Stimulated activated CD4-positive, alpha-beta T cell treated with anti-CD3 and anti-CD28 coated beads, Interleukin-1b, Interleukin-23, amount 100 ng/mL, for 1 hour (primary cell): ENCODE measurements at places on chromosomes 6 and 20.

DNA sequence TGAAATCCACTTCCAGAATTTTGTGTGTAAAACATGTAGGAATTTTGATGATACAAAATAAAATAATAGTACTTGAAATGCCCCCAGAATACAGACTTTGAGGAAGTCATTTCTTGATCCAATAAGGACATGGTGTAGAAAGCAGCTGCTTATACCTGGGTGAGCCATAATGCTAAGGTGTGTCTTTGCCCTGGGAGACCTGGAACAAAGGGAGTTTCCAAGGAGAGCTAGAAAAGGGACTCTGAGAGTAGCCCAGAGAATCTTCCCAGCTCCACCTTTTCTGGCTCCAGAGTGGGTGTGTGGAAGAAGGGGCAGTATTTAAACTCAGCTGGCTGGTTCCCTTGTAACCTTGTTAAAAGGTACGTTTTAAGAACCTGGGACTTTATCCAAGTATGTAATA, 77.7 kb downstream of the SOBP start:
- no peak for DNase-seq

GRCh38 chr6:5749016-5749650, 257.6 kb downstream of the NRN1 start:
- no peak for DNase-seq

DNA sequence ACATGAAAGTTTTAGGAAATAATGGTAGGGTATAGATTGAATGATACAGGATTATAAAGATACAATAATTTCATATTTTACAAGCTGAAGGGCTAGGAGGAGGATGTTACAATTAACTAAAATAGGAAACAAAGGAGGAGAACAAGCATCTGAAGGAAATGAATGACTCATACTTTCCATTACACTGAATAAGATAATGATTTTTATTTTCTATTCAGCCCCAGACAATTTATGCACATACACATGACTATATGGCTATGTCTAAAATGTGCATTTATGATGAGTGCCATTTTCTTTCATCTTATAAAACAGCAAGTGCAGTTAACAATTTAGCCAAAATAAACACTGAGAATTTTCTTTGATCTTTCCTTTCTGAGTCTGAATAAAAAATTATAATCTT, 994.6 kb upstream of the ADGRB3 start:
- no peak for DNase-seq

GRCh38 chr6:161921602-161922395, 647.9 kb upstream of the AGPAT4 start:
- no peak for DNase-seq

GRCh38 chr6:17966451-17966850, 21.0 kb downstream of the KIF13A start:
- DNase-seq: no peak

DNA sequence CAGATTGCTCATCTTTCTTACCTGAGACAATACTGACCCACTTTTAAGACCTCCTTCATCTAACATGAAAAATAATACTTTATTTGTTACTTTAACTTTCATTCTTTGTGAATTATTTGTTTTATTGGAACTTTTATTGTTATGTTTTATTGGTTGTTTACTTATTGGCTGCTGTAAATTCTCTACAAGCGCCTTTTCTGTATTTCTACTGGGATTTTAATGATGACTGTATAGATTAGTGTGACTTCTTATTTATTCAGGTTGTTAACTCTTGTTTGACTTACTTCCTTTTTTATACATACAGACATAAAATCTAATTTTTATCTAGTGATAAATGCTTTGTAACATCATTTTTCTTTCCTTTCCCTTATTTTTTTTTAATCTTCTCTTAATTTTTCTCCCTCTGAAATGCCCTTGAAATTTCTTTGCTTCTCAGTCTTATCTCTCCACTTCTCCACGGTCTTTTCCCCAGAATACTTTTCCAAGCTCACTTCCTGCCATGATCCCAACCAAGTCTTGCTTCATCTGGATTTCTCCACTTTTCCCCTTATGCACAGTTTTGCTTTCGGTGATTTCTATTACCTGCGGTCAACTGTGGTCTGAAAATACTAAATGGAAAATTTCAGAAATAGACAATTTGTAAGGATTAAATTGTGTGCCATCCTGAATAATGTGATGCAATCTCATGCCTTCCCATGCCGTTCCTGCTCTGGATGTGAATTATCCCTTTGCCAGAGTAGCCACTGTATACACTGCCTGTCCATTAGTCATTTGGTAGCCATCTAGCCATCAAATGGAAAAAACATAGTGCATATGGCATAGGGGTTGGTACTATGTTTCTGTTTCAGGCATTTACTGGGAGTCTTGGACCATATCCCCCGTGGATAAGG, 265.9 kb downstream of the PRL start:
- no peak for DNase-seq
